ENCODE measurements at places on chromosomes 2 and 18. TPM values are rescaled to one million over a fixed set of nuclear protein-coding genes. Genes with fewer than 3 reads are reported as not detected.

Gene SIX3
- total RNA-seq = not detected

Gene TXNL4A
- total RNA-seq = 44.0 TPM

Gene MC2R
- not detected for total RNA-seq

Gene ROCK1
- total RNA-seq = 27.4 TPM

Gene RFX8
- not detected for total RNA-seq

Gene LHCGR
- not detected for total RNA-seq

Gene CYP20A1
- total RNA-seq = 23.4 TPM

Gene ARHGAP28
- total RNA-seq = 0.26 TPM

- no peak for DNase-seq
These were observed 169.8 kb upstream of the NCK2 start for GRCh38 chr2:105574796-105575344.

- DNase-seq = no peak
These were observed 69.8 kb upstream of the FHL2 start for GRCh38 chr2:105468582-105469042.

DNA sequence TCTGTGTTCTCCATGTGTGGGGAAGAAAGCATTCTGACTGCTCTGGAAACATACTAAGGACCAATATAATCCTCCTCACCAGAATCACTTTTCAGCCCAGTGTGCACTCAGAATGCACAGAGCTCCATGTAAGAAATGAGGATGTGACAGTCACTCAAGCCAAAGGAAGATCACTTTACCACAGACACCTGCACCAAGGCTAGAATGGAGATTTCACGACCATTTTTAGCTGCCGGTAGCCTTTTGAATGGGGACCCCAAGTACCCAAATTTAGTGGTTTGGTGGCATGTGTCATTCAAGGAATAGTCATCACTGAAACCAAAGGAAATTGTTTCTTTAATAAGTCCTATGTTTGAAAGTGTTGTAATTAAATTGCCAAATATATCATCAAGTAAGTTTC is 613.2 kb upstream of the ACVR2A start:
- no peak for DNase-seq

DNA sequence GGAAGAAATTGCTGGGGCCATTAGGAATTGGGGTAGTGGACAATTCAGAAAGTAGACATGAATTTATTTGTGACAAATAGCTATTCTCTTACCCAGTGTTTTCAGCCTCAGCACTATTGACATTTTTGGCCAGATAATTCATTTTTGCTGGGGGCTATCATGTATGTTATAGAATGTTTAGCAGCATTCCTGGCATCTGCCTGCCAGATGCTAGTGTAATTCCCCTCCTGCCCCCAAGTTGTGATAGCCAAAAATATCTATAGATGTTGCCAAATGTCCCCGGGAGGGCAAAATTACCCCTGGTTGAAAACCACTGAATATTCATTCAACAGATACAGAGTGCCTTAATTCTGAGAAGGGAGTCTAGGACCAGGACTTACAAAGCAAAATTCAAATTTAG is 183.6 kb downstream of the BABAM2 start:
- DNase-seq = no peak

DNA sequence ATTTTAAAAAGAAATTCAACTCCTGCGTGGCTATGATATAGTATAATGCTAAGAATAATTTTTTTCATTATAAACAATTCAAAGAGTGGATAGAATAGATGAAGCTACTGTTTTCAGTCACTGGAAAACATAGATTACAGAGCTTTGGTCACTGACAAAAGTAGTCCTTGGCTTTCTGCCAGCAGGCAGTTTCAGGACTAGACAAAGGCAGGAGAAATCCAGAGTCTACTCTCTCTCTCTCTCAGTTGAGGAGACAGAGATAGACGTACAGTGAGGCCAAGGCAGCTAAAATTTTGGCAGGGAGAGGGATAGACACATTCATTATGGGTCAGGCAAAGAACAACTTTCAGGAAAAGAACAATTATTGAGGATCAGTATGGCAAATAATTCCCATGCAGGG is 491.4 kb upstream of the CRIM1 start:
- DNase-seq = no peak

DNA sequence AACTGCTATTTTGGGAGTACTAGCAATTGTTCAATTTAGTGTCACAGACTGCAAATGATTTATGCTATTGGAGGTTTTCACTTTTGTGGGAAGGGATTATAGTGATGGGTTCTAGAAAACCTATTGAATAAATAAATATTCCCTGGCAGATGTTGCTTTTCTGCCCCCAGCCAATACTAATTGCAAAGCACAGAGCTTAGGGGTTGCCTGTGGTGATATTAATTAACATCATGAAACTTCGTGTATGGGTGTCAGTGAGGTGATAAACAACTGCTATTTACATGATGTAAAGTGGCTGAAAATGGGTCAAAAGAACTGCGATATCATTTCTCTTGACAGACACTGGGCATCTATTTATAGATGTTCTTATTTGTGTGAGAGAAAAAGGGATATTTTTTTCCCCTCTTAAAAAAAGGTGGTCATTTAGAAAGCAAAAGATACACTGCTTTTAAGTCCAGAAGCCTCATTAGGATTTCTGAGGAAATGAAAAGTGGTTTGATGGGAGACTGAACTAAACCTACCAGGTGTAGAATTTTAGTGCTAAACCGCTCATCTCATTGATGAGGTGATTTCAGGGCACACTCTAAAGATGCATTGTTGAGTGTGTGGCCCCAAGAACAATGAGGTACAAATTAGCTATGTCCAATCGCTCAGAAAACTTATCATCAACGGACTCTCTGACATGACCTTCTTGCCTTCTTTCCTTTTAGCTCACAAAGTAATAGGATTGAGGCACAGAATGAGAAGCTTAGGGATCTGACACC is 116.7 kb upstream of the CHST9 start:
- no peak for DNase-seq

GRCh38 chr18:74496508-74497323 is 553 bp downstream of the CNDP2 start:
- DNase-seq = peak; percentile 6

DNA sequence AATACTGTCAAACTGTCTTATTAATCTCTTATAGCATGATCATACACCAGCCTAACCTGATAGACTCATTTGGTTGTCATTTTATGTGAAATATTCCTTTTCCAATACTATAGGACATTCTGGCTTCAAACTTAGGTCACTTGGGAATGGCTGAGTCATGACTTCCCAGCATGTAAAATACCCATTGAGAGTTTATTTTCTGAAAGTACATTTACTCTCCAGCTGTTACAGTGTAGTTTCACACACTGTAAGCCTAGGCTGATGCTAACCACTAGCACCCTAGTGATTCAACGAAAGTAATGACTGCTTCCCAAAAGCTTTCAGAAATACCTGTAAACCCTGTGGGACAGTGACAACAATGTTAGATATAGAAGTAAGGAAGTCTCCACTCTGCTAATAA is 93.8 kb downstream of the FIGN start:
- no peak for DNase-seq

GRCh38 chr2:160906878-160907277 is 253.3 kb upstream of the TANK start:
- no peak for DNase-seq

DNA sequence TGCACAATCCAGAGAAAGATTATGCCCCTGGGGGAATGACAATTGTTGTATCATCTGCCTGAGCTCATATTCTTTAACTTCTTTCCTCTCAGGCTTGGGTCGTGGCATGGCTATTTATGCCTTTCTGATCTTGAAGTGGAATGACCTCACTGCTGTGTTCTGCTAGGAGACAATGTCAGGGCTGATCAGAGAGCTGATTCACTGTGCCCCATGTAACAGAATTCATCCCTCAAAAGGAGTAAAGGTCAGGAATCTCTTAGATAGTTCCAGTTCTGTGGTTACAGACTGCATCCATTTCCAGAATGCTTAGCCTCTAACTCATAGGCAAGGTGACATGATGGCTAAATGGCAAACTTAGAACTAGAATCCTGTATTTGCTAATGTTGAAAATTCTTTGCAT is 511.7 kb upstream of the CNTNAP5 start:
- peak; percentile 21 for DNase-seq
